ENCODE measurements at places on chromosomes 16 and 17.

- DNase-seq = no peak
Measured at GRCh38 chr17:69620363-69620762, 205.9 kb downstream of the MAP2K6 start.

DNA sequence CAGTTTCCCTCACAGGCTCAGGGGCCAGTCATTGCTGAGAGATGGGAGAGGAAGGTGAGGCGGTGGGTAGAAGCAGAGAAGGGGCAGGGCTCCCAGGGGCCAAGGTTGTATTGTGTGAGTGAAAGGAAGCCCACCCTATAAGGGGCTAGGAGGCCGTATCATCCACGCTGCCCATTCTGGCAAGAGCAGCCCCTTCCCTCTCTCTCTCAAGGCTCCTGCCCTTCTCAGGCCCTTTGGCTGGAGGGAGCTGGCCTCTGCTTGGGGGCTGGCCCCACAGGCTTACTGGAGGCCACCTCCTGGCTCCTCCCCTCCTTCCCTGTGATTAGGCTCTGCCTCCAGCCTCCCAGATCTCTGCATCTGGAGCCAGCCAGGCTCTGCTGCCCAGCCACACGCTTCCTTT, 7.6 kb downstream of the TBKBP1 start:
- DNase-seq = no peak

- DNase-seq = no peak
Measured at GRCh38 chr17:10403589-10403988, 18.2 kb downstream of the MYH8 start.

GRCh38 chr16:85145734-85146531, 33.7 kb upstream of the CIBAR2 start:
- no peak for DNase-seq

DNA sequence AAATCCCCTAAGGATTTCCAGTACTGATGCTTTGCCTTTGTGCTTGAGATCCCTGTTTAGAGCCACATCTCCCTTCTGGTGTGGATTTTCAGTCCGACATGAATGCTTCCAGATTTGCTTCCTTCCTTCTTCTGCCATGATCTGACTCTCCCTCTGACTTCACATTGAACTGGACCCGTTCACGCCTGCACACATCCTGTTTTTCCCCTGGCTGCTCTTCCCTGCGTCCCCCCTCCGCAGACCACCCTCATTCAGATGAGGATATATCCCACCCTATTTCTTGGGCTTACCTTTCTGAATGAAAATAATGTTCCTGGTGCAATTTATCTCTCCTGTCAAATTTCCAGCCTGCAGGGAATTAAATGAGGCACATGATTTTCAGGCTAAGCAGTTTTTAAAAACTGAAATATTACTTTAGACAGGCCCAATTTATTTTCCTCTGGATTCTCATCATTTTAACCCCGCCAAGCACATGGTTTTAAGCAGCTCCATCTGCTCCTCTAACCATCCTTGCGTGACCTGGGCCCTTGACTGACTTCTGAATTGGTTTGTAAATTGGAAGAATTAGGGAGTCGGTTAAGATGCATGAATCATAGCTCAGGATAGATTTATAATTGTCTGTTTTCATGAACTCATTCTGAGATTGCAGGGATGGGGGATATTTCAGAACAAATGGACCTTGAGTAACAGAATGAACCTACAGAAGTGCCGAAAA, 59.2 kb downstream of the BMERB1 start:
- DNase-seq = no peak

GRCh38 chr17:37174205-37174604, 201.6 kb upstream of the C17orf78 start:
- no peak for DNase-seq
